ENCODE measurements at places on chromosomes 7 and 10. TPM values are rescaled to one million over a fixed set of nuclear protein-coding genes. Genes with fewer than 3 reads are reported as not detected.

The HYAL4 gene
- total RNA-seq: not detected

The CYP2C19 gene
- total RNA-seq: not detected

The PRR15 gene
- 4.6 TPM for total RNA-seq

The HOGA1 gene
- total RNA-seq: 2.7 TPM

The NOS3 gene
- 6.1 TPM for total RNA-seq

The FAM237B gene
- total RNA-seq: not detected

The RAMP3 gene
- total RNA-seq: 35.8 TPM

The NKX1-2 gene
- total RNA-seq: 0.85 TPM

The ZPBP gene
- total RNA-seq: not detected

The CLRN3 gene
- not detected for total RNA-seq

The HMX3 gene
- not detected for total RNA-seq

The RPEL1 gene
- not detected for total RNA-seq

The PHTF2 gene
- 7.7 TPM for total RNA-seq

The LIPA gene
- 37.2 TPM for total RNA-seq

The PAXIP1 gene
- total RNA-seq: 24.1 TPM

The COBL gene
- total RNA-seq: 36.5 TPM

The FAM13C gene
- 66.7 TPM for total RNA-seq
